ENCODE measurements at places on chromosomes 12 and 14.

- DNase-seq = no peak
These were observed 38.7 kb upstream of the LYZ start for GRCh38 chr12:69309461-69309860.

- peak; percentile 98 for DNase-seq
These were observed 114.8 kb upstream of the FLRT2 start for GRCh38 chr14:85415015-85415712.

- DNase-seq = no peak
These were observed 29.2 kb downstream of the ITPK1 start for GRCh38 chr14:93086441-93087055.

DNA sequence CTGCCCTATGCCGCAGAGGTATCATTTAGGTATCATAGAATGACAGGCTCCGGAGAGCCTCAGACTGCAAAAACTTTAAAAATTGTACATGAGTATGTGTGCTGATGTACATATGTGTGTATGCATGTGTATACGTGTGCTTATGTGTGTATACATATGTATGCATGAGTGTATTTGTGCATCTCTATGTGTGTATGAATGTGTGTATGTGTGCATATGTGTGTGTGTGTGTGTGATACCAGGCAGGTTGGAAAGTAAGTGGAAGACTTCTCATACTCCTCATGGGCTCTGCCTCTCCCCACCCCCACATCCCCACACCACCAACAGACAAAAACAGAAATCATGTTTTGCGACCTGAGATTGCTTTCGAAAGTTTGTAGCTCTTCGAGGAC, 621 bp upstream of the TMEM117 start:
- peak; percentile 11 for DNase-seq

GRCh38 chr12:19783547-19784444, 344.5 kb downstream of the AEBP2 start:
- no peak for DNase-seq
